Smooth muscle cell of the coronary artery (primary cell): ENCODE measurements at places on chromosomes 16 and 17. TPM values are rescaled to one million over a fixed set of nuclear protein-coding genes. Genes with fewer than 3 reads are reported as not detected.

The ATP2A3 gene
- 2.6 and 2.7 TPM in 2 replicates for total RNA-seq

The MLKL gene
- total RNA-seq = 9.1 and 10.2 TPM in 2 replicates

The SEPTIN1 gene
- total RNA-seq = 0.12 and 0.15 TPM in 2 replicates

The DHX58 gene
- total RNA-seq = 5.9 and 15.3 TPM in 2 replicates

The CLCN7 gene
- 35.6 and 83.5 TPM in 2 replicates for total RNA-seq

The ZSCAN32 gene
- total RNA-seq = 4.4 and 9.1 TPM in 2 replicates

The TMEM238L gene
- not detected in 2 replicates for total RNA-seq

The SLC12A3 gene
- total RNA-seq = under 0.01 TPM in 1 of 2 replicates, not detected in the other

The AIPL1 gene
- not detected in 2 replicates for total RNA-seq
